ENCODE measurements at places on chromosomes 7 and 10.
A peak's percentile ranks its signal among the peaks of the same experiment; 100 is the strongest.

- DNase-seq: no peak
These were observed 95.1 kb downstream of the RGS10 start for GRCh38 chr10:119447421-119447820.

DNA sequence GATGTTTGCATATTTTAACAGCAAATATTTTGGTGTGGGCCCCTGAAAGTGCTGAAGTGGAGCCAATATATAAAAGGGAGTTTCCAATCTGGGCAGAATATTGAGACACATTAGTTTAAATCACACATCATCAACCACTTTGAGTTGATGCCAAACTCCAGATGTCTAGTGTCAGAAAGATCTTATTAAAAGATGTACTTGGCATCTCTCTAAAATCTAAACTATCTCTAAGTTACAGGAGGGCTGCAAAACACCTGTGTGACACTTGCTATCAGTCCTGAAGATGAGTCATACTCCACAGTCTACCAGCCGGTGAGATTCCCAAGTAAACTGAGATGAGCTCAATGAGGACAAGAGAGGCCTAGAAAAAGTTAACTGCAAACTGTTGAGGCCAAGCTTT is 11.4 kb downstream of the JAZF1 start:
- DNase-seq: no peak

DNA sequence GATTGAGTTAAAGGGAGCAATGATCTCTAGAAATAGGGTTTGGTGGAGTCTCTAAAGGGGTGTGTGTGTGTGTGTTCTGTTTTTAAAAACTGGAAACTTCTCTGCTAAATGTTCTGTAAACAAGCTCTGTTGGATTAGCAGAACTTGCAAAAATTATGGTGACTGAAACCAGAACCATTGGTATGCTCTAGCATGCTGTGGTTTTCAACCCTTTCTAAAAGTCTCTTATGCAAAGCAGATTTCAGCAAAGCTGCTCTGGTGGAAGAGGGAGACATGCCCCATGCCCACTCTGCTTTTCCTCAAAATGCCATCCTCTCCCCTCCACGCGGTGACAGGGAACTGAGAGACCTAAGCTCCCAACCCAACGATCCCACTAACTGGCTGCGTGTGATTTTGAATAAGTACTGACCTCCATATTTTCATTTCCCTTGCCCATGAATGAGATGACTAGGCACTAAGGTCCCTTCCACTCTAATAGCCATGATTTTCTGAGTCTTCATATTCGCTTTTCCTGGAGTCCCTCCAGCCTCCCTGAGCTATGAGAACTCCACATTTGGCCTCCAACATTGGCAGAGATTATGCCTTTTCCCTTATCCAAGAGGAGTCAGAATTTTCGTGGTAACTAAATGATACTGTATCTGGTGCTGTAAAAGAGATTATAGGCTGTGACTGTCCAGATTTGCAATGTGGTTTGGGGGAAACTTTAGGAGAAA is 117.3 kb upstream of the PALS2 start:
- no peak for DNase-seq

DNA sequence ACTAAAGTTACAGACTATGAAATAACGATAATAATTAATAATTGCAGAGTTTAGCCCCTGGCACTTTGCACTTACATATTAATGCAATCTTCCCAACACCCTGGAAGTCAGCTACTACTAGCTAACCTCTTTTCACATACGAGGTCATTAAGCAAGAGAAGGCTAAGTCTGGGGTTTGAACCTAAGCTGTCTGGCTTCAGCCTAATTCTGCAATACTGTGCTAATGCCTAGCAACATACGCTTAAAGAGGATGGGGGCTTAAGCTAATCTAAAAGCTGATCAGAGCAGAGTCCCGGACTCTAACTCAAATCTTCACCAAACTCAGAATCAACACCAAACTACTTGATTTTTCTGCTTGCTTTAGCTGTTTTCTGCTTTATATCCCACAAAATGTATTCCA is 168.7 kb upstream of the GNAI1 start:
- DNase-seq: no peak

GRCh38 chr10:49001402-49001801 is 61.8 kb upstream of the LRRC18 start:
- peak; percentile 52 for DNase-seq

GRCh38 chr7:101628522-101628921 is 574 bp downstream of the MYL10 start:
- no peak for DNase-seq

- DNase-seq: no peak
These were observed 121.6 kb upstream of the KLF6 start for GRCh38 chr10:3906511-3907111.

GRCh38 chr7:2515424-2516193 is 4.0 kb upstream of the LFNG start:
- DNase-seq: no peak

GRCh38 chr10:103894441-103894864 is 23.5 kb downstream of the STN1 start:
- no peak for DNase-seq

DNA sequence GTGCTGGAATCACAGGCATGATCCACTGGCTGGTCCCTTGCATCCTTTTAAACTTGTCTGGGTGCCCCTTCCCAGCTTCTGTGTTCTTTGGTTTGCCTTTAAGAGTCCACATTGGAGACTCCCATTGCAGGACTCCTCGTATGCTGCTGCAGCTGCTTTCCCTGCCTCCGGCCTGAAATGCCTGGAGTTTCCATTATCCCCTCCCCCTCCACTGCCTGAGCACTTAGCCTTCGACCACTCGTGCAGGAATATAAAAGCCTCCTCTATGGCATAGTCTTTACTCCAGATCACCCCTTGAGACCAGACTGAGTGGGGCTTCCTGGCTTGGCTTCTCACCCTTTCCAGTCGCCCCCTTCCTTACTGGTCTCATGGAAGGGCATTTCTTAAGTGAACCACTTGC is 80.2 kb downstream of the RHOBTB1 start:
- no peak for DNase-seq

DNA sequence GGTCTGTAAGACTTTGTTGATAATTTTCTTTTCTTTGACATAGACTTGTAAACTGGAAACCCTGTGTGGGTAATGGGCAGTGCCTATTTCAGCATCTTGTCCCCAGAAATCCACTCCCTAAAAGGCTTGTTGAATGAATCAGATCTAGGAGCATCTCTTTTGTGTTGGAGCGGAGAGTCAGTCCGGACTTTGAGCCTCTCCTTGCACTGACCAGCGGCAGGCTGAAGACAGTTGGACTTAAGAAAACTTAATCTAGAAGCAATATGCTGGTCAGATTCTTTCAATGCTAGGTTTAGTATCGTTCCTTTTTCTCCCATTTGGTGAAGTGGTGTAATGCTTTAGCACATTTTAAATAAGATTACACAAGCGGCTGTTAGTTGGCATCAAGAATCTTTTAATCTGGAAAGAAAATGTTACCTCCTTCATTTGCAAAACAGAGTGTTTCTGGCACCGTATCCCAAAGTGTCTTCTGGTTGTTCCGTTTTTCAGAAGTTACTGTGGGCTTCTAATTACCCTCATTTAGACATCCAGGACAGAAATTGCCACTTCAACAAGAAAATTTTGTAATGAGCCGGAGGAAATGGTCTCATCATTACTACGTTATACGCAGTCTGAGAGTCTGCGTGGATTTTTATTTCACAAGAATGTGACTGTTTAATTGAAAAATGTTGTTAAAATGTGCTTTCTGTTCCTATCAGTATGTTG is 74.7 kb downstream of the CUX1 start:
- no peak for DNase-seq

- no peak for DNase-seq
These were observed 573.5 kb downstream of the KIF20B start for GRCh38 chr10:90274721-90275468.

- DNase-seq: no peak
These were observed 359.2 kb upstream of the AOAH start for GRCh38 chr7:37083311-37084096.

DNA sequence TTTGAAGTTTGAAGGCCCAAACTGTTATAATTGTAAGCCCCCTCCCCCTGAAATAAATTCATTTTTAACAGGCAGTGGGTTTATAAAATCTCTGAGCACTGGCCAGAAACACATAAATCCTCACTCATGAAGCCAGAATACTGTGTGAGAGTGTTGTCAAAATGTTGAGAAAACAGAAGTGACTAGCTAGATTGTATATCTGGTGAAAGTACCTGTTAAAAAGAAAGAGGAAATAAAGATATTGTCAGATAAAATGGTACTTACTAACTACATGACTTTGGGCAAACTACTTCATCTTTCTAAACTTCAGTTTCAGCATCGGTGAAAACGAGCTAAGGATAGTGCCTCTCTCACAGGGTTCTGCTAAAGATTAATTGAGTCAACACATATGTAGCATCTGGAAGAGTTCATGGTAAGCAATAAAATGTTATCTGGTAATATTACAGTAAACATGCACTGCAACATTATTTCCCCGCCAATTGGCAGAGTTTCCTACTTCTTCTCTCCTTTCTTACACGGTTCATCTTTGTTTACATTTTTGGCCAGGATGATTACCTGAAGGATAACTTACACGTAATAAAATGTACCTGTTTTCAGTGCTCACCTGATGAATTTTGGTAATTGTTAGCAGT is 202.5 kb upstream of the CHRM2 start:
- no peak for DNase-seq

GRCh38 chr7:159147246-159147645 is 2.6 kb upstream of the VIPR2 start:
- no peak for DNase-seq

DNA sequence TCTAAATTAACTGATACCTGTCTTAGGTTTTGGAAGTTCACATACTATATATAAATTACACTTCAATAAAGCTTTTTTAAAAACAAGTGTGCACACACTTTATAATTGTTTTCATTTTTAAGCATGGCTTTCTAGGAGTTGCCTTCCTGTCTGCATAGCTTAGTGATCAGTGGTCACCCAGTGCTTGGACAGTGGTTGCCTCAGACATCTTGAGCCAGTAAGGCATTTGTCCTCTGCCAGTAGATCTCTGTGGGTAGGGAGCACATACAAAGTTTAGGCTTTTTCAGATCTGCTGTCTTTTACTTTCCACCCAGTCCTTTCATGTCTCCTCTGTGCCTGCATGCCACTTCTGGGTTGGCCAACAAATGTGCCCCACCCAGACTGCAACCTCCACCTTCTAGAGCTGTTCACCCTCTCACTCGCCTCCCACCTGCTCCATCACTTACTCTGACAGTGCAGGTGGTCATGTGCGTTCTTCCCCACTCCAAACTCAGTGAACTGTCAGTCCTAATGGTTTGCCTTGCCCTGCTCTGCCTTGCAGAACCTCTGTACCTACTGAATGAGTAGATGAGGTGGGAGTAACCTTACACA is 31.7 kb downstream of the TPST1 start:
- DNase-seq: no peak

- DNase-seq: no peak
These were observed 17.6 kb downstream of the IFIT5 start for GRCh38 chr10:89431977-89432376.

GRCh38 chr7:116316838-116317628 is 106.7 kb downstream of the TES start:
- no peak for DNase-seq

All from kidney (tissue), 22 donors.